ENCODE measurements at places on chromosomes 7 and 10.

DNA sequence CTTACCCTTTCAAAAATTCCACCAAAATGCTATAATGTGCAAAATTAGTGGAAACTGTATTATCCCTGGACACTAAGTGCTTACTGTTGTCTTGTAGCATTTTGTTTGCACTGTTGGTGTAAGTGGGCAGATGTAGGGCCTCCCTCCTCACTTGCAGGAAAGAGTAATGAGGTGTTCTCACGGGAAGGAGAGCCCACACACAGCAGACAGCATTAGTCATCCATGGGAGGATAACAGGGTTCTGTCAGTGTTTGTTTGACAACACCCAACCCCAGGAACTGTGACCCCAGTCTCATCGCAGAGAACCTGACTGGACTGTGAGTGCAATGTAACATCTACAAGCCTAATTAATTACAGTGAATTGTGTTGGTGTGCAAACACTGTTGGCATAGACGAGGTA, 58.7 kb upstream of the VSTM2A start:
- no peak for DNase-seq

- DNase-seq: no peak
Observed at GRCh38 chr10:6364893-6365292, 162.2 kb downstream of the PFKFB3 start.

DNA sequence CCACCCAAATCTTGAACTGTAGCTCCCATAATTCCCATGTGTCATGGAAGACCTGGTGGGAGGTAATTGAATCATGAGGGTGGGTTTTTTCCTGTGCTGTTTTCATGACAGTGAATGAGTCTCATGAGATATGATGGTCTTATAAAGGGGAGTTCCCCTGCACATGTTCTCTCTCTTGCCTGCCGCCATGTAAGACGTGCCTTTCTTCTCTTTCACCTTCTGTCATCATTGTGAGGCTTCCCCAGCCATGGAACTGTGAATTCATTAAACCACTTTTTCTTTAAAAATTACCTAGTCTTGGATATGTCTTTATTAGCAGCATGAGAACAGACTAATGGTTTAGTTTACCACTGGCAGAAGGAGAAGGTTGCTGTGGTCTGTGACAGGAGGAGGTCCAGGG, 111.5 kb upstream of the RAB18 start:
- DNase-seq: no peak

DNA sequence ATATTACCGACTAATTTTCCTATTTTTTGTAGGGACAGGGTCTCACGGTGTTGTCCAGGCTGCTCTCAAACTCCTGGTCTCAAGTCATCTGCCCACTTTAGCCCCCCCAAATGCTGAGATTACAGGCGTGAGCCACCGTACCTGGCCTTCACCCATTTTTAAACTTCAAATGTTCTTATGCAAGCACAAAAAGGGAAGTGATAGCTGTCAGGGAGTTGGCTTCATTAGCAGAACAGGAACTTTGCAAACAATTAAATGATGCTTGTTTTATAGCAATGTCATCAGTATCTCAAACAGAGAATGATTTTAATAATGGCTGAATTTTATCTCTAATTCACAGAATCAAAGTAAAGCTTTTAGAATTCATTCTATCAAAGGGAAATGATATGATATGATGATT, 49.8 kb upstream of the FAM171A1 start:
- DNase-seq: no peak

- DNase-seq: no peak
Observed at GRCh38 chr7:55171157-55171556, 152.3 kb downstream of the EGFR start.

- no peak for DNase-seq
Observed at GRCh38 chr7:140485500-140486265, 6.4 kb upstream of the MKRN1 start.

GRCh38 chr10:79405995-79406515, 39.4 kb downstream of the ZCCHC24 start:
- no peak for DNase-seq

GRCh38 chr7:54546081-54546985, 4.2 kb downstream of the VSTM2A start:
- peak; percentile 83 for DNase-seq

GRCh38 chr10:35432781-35433338, 96.6 kb downstream of the CCNY start:
- DNase-seq: no peak

DNA sequence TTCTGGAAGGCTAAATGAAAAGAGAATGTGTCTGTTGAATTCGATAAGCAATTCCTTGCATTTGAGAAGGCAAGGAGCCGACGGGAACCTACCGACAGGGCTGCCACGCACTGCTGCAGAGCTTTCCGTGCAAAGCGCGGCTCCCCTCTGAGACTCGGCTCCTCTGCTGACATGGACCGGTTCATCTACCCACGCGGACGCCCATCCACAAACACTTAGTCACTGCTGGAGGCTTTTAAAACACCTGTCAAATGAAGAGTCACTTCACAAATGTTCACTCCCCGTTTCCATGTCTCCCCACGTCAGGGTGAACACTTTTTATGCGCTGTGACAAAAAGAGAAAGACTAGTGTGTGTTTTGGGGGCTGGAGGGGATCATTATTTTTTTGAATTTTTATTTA, 32.0 kb downstream of the AMZ1 start:
- no peak for DNase-seq
